T follicular helper cell (primary cell): ENCODE measurements at places on chromosomes 5 and 9.

DNA sequence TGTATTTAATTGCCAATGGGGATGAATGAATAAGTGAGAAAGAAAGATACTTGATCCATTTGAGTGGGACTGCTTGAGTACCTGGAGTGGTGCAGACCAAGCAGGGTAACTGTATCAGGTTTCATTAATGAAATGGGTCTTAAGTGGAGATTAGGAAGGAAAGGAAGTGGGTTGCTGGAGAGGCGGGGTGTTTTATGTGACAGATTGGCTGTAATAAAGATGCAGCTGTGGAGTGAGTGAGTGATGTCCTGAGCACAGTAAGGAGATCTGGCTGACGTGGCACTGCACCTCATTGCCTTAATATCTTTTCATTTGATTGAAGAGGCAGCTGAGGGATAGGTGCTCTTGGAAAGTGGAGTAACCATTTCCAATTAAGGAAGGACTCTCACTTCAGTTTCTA, 161.0 kb upstream of the CCDC152 start:
- no peak for DNase-seq

DNA sequence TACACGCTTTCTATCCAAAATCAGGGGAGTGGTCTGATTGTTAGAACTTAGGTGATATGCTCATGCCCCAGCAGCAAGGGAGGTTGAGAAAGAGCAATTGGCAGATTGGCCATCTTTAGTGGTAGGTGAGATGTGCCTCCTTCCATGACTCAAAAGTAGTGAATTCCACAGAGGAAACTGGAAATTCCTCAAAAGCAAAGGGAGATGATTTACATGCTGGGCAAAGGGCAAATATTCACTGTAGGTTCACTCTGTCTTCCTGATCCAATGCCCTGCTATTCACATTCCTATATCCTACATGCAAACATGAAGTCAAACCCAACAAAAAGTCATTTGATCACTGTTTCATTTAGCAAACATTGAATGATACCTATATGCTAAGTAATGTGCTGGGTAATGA, 130.1 kb upstream of the ZNF608 start:
- no peak for DNase-seq

- DNase-seq = no peak
These were observed 3.8 kb downstream of the COL23A1 start for GRCh38 chr5:178586396-178586795.

DNA sequence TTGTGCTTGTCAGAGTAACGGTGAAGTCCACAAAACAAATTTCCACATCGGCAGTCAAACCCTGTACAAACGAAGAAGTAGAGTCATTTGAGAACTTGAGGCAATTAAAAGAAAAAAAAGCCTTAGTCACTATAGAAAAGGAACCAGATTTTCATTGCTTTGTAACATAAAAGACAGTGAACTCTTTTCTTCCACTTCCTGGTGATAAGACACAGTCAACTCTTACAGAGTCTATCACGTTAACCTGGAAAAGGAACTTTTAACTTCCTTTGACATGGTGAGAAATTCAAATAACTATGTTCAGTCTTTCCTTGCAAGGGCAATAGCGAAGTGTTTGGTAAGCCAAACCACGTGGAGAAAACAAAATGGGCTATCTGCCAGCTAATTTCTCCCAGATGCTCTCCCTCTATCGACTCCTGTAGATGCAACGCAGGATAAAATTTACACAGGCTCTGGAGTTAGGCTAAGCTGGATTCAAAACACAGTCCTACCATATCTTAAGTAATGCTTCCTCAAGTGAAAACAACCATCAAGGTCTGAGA, 8.9 kb downstream of the ZFAND5 start:
- no peak for DNase-seq

- no peak for DNase-seq
These were observed 567.0 kb upstream of the CDH18 start for GRCh38 chr5:20555034-20555433.

GRCh38 chr9:12860998-12861397, 86.2 kb downstream of the LURAP1L start:
- DNase-seq = no peak

DNA sequence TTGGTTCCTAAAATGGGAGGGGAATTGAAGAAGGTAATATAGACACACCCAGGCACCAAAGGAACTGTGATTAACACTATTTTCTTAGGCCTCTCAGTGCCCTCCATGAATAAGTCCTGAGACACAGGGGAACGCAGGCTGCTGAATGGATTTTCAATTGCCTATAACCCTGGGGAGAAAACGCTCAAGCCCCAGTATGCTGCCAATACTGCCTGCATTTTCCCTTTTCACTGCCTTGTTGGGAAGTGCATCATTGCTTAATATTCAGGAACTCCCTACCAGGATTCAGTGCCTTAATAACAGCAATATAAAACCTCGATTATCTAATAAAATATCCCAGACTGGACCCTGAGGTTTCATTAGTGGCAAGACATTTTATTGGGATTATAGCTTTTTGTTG, 25.4 kb downstream of the APBA1 start:
- DNase-seq = no peak

- DNase-seq = no peak
These were observed 77.1 kb downstream of the HOMER1 start for GRCh38 chr5:79436821-79437220.

DNA sequence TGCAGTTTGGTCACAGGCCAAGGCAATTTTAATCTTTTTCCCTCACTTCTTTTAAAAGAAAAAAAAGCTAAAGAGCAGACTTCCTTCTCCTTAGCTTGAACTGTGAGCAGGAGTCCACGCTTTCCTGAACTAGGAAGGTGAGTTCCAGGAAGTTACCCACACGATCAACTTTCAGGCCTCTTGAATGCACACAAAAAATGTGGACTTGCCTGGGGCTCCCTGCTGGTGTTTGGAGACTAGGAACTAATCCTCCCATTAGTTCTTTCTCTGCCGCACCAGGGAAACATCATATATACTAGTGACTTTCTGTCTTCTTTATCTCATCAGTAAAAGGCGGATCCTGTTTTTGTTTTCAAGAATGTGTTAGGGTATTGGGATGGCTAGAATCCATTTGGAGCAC, 240.0 kb downstream of the GOLPH3 start:
- no peak for DNase-seq

- no peak for DNase-seq
These were observed 99.9 kb upstream of the ZNF618 start for GRCh38 chr9:113776194-113776593.

GRCh38 chr9:10026443-10026984, 586.3 kb downstream of the PTPRD start:
- no peak for DNase-seq

DNA sequence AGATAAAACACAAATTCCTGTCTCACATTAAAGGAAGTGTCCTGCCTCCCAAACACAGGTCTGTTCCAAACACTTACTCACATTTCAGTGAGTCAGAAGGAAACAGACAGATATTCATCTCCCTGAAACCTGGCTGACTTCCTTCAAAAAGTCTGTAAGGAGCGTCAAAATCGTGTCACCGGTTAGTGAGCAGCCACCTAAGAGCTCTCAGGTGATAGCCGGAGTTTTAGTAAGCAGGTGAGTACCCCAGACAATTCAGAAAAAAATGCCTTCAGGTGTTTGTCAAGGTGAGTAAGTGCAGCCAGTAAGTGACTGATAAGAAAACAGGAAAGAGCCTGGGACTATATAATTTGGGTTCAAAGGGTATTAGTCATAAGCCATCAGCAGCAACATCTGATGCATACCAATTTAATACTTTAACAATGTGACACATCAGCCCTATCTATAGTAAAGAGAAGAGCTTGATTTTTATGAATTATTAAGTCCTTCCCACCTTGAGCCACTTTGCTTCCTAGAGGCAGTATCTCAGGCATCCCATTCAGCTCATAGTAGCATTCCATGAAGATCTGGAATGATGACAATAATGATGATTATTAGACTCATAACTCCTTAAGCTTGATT, 1.3 kb upstream of the ITGA2 start:
- no peak for DNase-seq

DNA sequence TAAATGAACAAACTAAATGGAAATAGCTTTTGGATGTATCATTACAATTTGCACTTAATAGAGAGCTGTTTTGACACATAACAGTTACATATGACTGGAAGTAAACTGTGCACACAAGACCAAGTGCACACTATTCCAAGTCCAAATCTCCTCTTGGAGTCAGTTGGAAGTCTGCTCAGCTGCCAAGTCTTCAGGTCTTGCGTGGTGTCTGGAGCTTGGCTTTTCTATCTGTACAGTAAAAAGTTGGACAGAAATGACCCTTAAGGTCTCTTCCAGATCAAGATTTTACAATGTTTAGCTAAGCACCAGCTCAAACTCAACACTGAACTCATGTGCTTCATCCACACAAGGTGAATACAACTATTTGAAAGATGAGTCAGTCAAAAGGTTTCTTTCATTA, 456.9 kb downstream of the RASEF start:
- DNase-seq = no peak

DNA sequence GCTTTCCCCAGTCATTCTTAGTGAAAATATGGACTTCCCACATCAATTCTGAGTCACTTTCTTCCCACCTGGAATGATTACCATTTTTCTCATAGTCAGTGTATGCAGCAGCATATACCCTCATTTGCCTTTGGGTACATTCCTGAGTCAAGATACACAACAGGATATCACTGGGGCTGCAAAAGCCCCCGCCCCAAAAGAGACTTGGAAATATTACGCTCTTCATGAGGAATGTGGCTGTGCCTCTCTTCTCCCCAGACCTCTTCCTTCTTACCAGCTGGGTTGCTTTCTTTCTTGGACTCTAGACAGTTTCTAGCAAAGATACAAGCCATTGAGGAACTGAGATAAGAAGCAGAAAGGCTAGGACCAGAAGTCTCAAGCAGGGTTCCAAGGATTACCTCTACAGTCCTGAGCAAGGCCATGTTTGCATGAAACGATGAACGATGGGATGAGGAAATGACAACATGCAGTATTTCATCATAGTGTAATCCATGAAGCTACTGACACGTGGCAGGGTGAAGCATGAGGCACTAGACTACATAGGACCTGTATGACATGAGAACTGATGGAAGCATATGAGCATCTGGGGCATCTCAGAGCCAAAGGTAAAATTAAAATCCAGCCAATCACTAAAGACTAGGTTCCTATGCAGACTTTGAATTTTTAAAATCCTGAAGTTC, 218.1 kb downstream of the RAB3C start:
- no peak for DNase-seq

DNA sequence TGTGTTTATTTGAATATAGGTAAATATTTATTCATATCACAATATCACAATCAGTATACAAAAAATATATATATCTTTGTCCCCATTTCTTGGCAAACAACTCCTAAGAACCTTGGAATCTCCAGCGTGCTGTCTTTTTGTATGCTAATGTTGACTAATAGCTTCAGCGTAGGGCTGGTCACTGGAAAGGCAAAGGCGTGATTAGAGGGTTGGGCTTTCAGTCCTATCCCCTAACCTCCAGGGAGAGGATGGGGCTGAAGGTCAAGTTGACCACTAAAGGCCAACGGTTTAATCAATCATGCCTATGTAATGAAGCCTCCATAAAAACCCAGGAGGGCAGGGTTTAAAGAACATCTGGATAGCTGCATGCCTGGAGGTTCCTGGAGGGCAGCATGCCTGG, 79.6 kb upstream of the BNC2 start:
- no peak for DNase-seq

DNA sequence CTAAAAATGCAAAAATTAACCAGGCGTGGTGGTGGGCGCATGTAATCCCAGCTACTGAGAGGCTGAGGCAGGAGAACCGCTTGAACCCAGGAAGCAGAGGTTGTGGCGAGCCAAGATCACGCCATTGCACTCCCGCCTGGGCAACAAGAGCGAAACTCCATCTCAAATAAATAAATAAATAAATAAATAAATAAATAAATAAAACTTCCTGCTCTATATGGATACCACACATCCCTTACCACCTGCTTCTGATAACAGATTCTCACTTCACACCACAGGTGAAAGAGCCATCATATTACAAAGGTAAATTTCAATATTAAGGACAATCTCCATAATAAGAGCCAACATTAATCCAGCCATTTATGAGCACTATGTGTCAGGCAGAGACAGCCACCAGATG, 9.4 kb upstream of the PWWP2A start:
- no peak for DNase-seq

- no peak for DNase-seq
These were observed 11.4 kb upstream of the ASS1 start for GRCh38 chr9:130433168-130433946.

- no peak for DNase-seq
These were observed 137.4 kb downstream of the SCAMP1 start for GRCh38 chr5:78497573-78498533.

GRCh38 chr9:14978022-14979000, 68.1 kb upstream of the FREM1 start:
- no peak for DNase-seq

DNA sequence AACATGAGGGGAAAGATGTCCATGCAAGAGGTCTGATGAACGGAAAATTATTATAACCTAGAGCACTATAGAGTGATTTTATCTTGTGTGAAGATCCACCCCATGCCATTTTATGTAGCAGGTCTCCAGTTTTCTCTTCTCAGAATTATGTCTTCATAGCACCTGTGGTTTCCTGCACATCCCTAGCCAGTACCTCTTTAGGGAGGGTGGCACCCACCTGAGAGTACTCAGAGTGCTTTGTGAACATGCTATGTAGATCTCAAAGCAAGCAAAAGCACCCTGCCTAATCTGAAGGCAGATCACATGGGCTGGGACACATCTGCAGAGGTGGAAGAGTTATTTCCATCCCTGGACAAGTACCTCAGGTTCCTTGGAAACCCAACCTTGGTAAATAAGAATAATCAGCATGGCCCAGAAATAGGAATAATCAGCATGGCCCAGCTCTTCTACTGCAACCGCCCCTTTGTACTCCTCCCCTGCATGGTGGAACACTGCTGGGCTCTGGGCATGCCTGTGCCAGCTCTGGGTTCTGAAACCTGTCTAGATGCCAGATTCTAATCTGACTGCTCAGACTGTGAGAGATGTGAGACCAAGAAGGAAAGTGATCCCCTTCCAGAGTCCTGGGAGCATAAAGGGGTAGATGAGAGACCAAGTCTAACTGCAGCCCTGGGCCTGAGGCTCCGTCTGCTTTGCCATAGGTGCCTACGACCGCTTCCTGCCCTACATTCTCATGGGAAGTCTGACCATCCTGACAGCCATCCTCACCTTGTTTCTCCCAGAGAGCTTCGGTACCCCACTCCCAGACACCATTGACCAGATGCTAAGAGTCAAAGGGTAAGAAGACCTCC, 23.7 kb downstream of the SLC22A5 start:
- DNase-seq = no peak

GRCh38 chr5:150630461-150631325, 9.8 kb upstream of the SYNPO start:
- no peak for DNase-seq

- DNase-seq = no peak
These were observed 216.3 kb downstream of the KIAA0825 start for GRCh38 chr5:94402096-94402495.

DNA sequence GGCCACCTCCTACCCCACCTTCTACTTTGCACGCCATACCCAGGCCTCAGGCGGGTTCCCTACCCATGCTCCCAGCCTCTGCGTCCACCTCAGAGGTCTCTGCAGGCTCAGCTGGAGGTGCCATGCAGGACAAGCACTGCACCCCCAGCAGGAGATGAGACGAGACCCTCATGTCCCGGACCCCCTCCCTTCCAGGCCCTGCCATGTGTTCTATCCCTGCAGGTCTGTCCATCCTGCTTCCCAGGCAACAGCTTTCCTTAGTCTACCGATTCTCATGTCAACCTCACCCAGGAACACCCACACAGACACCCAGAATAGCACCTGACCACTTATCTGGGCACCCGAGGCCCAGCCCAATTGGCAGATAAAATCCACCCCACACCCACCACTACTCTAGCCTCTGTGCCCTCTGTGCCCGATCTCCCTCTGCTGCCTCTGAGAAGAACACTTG, 52.1 kb downstream of the SEMA4D start:
- DNase-seq = no peak

GRCh38 chr5:74021126-74021525, 395.1 kb downstream of the ARHGEF28 start:
- no peak for DNase-seq
